ENCODE measurements at places on chromosomes 3 and 15.

GRCh38 chr3:60250810-60251209 is 1000.4 kb downstream of the FHIT start:
- no peak for DNase-seq

GRCh38 chr3:123602325-123602724 is 17.5 kb upstream of the HACD2 start:
- no peak for DNase-seq

DNA sequence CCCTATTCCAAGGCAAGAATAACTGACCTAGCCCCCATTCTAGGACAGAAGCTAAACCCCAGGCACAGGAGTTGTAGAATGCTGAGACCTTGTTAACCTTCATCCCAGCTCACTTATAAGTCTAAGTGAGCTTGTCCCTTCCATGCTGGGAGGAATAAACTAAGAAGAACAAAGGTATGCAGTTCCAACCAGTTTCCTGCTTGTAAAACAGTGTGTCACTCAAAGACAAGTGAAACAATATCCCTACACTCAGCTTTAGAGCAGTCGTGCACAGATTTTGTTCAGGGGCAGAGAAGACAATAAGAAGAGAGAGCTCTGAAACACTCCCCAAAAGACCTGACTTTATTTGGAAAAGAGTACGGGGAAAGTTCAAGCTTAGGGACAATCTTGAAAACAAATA is 292.1 kb downstream of the CGGBP1 start:
- no peak for DNase-seq

- DNase-seq: no peak
These were observed at the start of gene GCSAM for GRCh38 chr3:112132975-112133448. TSS of gene GCSAM (minus strand) at chr3:112133248. CDS start at chr3:112133120, 128 bp downstream.

GRCh38 chr15:89725064-89725463 is 26.0 kb downstream of the MESP1 start:
- DNase-seq: no peak

- DNase-seq: no peak
These were observed 261.4 kb upstream of the C2CD4B start for GRCh38 chr15:62426387-62426956.

DNA sequence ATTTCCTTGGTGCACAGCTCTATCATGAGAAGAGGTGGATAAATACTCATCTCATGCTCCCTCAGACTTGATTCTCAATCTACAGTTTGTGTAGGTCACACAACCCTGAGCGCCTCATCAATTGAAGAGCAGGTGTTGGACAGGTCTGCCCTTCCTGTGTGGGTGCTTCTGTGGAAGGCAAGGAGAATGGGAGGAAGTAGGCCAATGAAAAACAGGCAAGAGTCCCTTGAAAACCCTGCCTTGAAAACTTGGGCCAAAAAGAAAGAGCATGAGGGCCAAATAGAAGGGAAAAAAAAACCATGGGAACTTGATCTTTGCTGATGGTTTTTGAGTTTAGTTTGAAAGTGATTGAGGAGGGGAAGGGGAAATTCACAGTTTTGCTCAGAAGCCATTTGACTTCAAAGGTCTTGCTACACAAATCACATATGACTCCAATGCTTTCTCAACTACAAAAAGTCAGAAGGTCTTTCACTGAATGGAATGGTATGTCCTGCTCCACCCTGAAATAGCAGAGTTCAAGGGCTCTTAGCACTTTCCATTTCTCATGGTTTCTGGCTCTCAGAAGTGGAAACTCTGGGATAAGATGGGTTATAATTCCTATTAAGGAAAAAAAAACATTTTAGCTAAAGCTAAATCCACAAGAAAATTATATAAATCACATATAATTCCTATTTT is 37.2 kb upstream of the TM4SF1 start:
- no peak for DNase-seq

- no peak for DNase-seq
These were observed 159.1 kb upstream of the EOMES start for GRCh38 chr3:27880969-27881892.

DNA sequence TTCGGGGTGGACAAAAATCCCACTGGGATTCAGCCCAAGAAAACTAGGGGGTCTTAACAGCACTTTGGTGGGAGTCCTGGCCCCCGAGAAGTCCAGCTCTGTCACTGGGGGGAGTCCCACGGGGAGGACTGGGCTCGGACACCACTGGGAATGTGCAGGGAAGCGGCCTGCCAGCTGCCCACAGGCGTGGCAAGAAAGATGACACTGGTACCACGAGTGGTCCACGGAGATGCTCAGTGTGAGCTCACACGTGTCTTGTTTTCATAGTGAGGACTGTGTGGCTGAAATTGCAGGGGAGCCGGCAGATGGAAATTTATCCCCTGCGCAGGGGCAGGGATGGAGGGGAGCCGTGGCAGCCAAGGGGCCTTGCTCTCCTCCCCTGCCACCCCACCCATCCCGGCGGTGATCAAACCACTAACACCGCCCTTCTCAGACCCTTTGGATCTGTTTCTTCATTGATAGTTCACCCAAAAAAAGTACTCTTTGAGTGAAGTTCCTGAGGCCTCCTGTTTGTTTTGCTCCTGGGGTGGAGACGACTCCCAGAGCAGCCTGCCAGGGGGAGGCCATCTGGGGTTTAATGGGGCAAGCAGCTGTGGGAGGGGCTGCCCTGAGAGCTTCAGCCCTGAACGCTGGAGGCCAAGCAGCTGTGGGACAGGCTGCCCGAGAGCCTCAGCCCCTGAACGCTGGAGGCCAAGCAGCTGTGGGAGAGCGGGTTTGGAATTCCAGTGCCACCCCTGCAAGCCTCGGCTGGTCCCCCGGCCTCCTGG is 130.9 kb downstream of the LRRK1 start:
- peak; percentile 11 for DNase-seq

GRCh38 chr3:152960684-152961083 is 125.8 kb downstream of the P2RY1 start:
- no peak for DNase-seq

DNA sequence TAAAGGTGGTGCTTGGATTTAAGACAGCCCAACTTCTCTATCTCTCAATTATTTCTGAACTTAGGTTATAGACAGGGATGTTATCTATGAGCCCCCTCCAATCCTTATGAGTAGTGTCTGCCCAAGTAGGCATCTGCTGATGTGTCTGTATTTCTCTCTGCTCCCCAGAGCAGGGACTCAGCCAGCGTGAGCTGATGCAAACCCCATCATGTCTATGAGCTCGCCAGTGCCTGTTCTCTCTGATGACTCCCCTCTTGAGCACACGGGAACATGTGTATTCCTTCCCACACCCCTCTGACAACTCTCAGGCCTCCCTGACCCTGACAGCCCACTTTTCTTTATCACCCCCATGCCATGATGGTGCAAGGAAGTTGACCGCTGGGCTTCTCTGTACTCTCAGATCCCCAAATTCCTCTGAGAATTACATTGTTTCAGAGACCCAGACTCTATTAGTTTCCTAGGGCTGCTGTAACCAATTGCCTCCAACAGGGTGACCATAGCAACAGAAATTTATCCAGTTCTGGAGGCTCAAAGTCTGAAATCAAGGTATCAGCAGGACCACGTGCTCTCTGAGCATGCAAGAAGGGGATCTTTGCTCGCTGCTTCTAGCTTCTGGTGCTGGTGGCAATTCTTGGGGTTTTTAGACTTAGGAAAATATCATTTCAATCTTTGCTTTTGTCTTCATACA is 73.5 kb upstream of the ST8SIA2 start:
- no peak for DNase-seq

DNA sequence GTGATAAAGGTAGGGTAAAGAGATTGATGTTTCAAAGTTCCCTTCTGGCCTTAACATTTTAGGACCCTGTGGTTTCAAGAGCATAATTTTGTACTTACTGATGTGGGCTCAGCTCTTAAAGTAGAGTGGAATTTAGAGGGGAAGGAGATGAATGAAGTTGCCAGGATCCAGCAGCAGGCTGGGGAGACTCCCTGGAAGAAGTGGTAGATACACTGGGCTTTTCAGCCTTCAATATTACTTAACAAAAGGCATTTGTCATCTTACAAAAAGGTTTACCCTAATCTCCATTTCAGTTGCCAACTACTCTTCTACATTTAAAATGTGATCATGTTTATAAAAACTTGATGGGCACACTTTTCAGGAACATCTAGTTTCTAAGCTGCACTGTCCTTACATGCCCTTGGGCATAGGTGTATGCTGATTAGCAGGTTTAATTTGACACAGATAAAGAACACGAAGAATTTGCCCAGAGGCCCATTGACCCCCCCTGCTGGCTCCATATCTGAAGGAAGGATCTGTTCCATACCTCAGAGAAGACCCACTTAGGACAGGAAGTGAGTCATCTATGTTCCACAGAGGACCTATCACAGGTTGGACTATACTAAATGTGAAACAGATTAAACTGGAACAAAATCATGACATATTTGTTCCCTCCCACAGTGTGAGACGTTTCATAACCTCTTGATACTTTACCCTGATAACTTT is 93.0 kb upstream of the LPP start:
- no peak for DNase-seq

- no peak for DNase-seq
These were observed 35.8 kb upstream of the HERC1 start for GRCh38 chr15:63869371-63870042.

- DNase-seq: no peak
These were observed 151.4 kb upstream of the ARL6 start for GRCh38 chr3:97613139-97613538.

GRCh38 chr3:97979610-97980009 is 7.4 kb upstream of the RIOX2 start:
- peak; percentile 62 for DNase-seq

GRCh38 chr15:34365091-34365825 is 1.7 kb downstream of the LPCAT4 start:
- DNase-seq: no peak

DNA sequence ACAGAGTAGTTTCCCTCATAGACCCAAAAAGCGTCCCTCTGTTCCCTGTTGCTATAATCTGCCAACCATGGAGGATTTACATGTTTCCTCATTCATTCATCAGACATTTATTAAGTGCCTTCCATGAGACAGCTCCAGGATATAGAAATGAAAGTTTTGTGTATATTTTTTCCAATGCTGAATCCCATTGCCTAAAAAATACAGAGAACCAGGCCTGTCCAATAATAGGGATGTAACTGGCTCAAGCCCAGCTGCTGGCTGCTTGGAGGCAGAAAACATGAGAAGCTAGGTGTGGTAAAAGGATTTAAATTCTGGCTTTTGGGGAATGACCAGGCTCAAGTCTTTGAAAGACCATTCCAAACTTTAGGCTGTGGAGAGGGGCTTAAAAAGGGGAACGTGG is 41.5 kb downstream of the RARB start:
- DNase-seq: no peak

GRCh38 chr3:126734106-126734723 is 30.2 kb downstream of the CHCHD6 start:
- DNase-seq: no peak

GRCh38 chr3:34068505-34068904 is 270.1 kb downstream of the PDCD6IP start:
- DNase-seq: no peak

GRCh38 chr15:36773698-36774097 is 194.3 kb downstream of the CDIN1 start:
- DNase-seq: no peak

DNA sequence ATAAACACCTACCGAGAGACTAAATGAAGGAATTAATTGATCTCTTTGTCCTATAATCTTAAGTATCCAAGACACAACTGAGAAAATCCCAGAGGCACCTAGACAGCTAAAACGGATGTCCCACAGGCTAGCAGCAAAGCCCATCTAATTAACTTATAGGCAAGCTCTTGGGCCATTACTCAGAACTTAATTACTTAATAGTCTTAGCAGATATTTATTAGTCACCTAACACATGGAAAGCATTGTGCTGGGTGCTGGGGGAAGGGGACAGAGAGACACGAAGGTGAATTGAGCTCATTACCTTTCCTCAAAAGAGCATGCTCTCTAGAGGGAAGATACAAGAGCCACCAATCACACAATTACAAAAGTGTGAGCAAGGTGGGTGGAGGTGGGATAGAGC is 189.8 kb upstream of the PROK2 start:
- DNase-seq: peak; percentile 61

DNA sequence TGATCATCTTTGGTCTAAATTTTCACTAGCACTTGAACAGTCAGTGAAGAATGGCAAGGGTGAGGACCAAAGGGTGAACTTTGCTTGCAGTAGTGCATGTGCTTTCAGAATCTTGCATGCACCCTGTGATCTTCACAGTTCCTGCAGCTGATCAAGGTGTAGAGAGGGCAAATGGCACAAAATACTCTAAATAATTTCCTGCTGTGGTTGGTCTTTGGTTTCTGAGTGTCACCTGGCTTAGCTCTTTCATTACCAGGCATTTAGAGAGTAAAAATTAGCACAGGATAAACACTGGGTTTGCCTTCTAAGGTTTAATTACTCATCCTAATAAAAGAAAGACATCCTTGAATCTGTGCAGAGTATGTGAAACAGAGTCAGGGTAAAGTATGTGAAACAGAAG is 11.4 kb downstream of the TIPARP start:
- no peak for DNase-seq

DNA sequence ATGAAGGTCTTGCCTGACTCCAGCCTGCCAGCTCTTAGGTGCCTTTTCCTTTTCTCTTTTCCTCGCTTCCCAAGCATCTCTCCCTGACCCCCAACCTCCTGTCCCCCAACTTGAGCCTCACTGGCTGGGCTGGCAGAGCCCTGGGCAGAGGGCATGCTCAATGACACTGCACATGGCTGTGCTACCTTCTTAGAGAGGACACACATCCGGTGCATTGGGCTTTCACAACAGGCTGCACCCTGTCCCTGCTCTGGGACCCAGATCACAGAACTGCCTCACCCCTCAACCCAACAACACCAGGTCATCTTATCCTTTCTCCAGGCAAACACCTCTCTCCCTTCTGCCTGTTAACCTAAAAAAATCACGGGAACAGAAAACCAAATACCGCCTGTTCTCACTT is 7.5 kb upstream of the ANKDD1A start:
- no peak for DNase-seq

DNA sequence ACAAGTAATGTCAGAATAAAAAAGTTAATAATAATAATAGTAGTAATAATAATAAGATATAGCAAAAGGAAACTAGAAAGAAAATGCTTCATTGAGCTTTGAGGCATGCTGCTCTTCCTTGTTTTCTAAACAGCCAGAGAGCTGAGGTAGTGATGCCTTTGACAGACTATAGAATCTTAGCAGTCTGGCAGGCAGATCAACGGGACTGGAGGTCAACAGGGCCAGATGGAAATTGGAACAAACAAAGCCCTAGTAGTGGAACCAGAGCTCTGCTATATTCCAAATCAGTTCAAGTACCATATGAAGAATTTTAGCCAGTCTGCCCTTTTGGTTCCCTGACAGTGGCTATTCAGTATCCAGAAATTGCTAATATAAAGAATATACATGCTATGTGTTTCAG is 278.6 kb downstream of the NLGN1 start:
- no peak for DNase-seq

DNA sequence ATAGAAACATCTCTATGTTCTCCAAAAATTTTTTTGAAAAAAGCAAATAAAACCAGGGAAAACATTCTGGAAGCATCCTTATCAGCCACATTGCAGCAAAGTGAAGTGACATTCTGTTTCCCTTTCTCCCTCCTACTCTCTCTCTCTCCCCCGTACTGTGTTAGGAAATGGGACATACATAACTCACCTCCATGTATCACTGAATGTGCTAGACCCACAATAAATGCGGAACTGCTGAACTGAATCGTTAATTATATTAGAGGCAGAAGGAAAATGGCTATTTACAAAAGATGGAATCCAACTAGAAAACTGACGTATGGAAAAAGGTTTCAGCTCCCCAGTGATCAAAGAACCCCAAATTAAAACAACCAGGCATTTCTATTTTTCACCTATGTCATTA is 129.8 kb downstream of the MINAR1 start:
- DNase-seq: no peak

GRCh38 chr3:135851201-135852081 is 114.1 kb upstream of the PPP2R3A start:
- DNase-seq: no peak

- no peak for DNase-seq
These were observed 12.1 kb upstream of the ARID3B start for GRCh38 chr15:74528876-74529275.
